Bronchial epithelial cell (primary cell): ENCODE measurements at places on chromosomes 2 and 18.

DNA sequence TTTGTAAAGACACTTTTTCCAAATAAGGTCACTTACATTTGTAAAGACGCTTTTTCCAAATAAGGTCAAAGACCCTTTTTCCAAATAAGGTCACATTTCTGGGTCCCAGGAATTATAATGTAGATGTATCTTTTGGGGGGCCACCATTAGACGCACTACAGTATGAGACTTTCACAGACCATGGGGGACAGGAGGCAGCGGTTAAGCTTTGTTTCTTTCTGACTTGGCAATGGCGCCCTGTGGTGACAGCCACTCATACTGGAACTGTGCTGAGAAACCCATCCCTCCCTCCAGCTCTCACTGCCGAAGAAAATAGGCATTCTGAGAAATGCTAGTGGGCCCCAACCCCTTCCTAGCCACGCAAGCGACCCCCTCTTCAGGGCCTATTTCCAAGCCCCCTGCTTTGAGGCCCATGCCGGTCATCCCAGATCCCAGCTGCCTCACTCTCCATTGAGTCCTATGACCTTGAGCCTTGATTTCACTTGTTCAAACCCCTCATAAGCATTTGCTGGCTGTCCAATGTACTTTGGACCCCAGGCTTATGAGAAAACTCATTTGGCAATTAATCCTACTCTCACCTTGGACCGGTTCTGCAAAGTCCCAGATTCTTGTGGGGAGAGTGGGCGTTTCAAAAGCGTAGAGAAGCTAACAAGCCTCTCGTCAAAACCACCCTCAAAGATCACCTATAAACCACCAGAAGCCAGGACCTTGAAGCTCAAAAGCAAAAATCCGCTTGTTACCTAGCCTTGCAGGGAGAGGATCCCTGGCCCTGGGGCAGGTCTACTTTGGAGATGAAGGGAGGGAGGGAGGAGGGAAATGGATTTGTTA, 11.3 kb upstream of the SPATA3 start:
- DNase-seq: no peak

GRCh38 chr18:73249030-73249429, 381.2 kb upstream of the NETO1 start:
- DNase-seq: no peak

DNA sequence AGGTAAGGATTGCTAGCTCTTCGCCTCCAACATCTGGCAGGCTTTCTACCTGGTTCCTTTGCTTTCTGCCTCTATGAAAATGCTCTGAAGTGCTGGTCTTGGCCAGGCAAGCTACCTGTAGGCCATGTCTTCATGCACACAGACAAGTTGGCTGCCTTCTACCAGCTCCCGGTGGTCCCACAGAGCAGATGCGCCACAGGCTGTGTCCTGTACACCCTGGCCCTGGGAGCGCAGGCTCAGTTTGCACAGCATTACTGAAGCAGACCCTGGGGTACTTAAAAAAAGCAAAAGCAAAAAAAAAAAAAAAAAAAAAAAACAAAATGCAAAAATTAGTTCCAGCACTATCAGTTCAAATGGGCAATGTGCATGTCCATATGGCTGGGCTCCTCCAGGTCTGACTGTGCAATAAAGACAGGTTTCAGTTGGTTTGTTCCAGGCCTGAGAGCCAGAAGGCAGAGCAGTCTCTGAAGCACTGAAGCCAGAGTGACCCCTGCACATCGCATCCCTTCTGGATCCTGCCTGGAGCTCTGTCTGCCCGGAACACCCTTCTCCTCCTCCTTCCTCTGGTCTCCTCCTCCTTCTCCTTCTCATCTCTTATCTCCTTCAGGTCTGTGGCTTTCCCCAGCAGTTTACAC, 288.0 kb upstream of the REV1 start:
- no peak for DNase-seq

DNA sequence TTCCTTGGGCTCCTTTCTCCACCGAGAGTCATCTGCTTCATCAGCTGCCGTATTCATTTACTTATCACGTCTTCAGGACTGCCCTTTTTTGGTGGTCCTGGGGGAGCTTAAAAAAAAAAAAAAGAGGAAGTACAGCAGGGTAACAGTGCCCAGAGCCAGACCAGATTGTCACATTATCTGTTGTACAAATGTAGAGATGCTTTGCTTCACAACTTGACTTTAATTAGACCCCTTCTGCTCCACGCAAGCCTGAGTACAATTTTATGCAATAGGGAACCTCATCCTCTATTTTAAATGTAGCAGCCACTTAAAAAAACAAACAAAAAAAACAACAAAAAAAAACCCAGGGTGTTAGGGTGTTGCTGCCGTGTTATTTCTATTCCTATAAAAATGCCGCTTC, 128.3 kb downstream of the PRPF40A start:
- no peak for DNase-seq

- DNase-seq: peak; percentile 79
Observed at GRCh38 chr2:38274286-38275276, 102.5 kb downstream of the ATL2 start.

- no peak for DNase-seq
Observed at GRCh38 chr2:10466801-10467200, 18.7 kb upstream of the ODC1 start.

GRCh38 chr2:111091811-111092211, 28.9 kb upstream of the BCL2L11 start:
- DNase-seq: no peak

DNA sequence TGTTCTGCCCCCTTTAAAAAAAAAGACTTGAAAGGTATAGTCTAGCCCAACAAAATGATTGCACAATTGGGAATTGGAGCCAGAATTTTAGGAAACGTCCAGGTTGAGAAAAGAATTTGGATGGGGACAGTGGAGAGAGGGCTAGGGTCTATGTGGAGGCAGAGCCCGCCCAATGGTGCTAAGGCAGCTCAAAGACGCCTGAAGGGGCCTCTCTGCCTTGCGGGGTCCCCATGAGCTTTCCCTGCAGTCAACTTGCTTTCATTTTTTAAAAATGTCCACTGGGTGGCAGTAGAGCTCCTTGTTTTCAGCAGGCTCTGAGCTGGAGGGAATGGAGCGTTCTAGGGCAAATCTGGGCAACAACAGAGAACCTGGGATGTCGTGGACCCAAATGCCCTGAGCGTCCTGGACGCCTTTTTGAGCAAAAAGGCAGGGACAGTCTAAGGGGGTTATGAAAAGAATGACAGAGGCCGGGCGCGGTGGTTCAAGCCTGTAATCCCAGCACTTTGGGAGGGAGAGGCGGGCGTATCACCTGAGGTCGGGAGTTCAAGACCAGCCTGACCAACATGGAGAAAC, 40.2 kb upstream of the ITM2C start:
- peak; percentile 70 for DNase-seq

GRCh38 chr2:170544817-170545216, 170.3 kb upstream of the SP5 start:
- DNase-seq: no peak

GRCh38 chr2:100895934-100896685, 76.2 kb downstream of the NPAS2 start:
- no peak for DNase-seq

- DNase-seq: no peak
Observed at GRCh38 chr18:9765501-9765900, 57.4 kb downstream of the RAB31 start.

DNA sequence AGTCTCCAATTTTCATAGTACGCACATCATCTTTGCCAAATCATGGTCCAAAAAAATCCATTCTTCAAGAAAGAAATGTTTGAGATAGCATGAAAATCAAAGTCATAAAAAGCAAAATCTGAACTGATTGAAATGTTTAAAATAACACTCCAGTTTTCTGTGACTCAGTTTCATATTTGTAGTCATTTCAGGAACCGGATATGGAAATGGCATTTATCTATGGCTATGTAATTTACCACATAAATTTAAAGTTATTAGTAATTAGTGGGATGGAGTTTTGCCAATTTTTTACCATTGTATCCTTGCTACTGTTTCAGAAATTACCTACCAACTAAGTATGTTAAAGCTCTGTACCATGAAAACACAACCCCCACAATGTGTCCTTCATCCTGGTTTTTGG, 456.6 kb upstream of the ACVR2A start:
- DNase-seq: no peak

GRCh38 chr2:113098041-113098440, 29.4 kb upstream of the IL1RN start:
- DNase-seq: no peak

GRCh38 chr2:226002438-226002837, 602.9 kb downstream of the NYAP2 start:
- DNase-seq: peak; percentile 89

DNA sequence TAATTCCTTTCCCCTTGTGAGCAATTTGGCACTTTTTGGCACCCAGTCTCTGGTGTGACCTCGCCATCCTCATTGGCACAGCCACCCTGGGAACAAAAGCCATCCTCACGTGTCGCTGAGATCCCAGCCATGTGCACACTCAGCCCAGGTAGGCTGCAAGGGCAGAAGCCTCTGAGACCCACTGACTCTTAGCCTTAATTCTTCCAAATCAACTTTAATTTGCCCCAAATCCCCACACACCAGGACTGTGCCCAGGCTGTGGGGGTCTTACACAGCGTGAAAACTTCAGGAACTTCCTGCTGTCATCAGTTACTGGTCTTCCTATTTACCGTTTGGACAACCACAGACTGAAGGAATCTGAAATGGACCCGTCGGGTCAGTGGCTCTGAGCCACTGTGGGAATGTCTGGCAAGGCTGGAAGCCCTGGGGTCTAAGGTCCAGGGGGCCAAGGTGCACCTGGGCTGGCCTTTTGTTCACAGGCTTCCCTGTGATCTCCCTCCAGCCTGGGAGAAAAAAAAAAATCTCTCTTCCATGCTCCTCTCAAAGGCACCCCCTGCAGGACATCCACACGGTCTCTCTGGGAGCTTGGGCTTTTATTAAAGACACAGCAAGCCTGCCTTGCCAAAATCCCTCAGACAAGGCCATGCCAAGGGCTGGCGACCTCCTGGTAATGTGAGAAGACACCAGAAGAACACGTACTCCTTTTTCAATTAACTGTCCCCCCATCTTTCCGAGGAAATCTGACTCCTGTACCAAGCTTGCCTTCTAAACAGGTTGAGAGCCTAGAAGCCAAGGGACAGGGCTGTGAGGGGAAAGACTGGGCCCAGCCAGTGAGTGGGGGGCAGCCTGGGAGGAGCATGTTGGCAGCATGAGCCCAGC, 42.1 kb upstream of the LAPTM4A start:
- DNase-seq: peak; percentile 64

- DNase-seq: no peak
Observed at GRCh38 chr2:160110674-160111239, 48.3 kb upstream of the PLA2R1 start.

DNA sequence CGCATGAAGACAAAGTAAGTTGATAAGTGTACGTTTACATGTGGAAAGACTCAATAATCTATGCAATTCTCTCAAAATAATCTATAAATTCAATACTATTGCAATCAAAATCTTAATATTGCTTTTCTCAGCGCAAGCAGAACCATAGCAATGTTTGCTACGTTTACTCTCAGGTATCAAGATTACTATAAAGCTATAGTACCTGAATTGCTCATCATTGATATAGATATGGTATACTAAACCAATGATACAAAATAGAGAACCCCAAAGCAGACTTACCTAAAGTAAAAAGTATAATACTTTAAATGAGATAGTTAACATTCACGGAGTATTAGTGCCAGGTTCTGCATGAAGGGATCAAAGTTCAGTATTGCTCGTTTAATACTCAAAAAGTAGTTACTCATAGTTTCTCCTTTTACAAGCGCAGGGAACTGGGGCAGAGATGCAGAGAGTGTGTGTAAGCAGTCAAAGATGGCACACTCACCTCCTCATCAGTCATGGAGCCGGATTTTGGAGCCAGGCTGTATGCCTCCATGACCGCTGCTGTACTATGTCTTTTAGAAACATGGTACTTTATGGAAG, 391.0 kb upstream of the ID2 start:
- no peak for DNase-seq

- DNase-seq: no peak
Observed at GRCh38 chr2:98470851-98471255, 26.2 kb downstream of the INPP4A start.

DNA sequence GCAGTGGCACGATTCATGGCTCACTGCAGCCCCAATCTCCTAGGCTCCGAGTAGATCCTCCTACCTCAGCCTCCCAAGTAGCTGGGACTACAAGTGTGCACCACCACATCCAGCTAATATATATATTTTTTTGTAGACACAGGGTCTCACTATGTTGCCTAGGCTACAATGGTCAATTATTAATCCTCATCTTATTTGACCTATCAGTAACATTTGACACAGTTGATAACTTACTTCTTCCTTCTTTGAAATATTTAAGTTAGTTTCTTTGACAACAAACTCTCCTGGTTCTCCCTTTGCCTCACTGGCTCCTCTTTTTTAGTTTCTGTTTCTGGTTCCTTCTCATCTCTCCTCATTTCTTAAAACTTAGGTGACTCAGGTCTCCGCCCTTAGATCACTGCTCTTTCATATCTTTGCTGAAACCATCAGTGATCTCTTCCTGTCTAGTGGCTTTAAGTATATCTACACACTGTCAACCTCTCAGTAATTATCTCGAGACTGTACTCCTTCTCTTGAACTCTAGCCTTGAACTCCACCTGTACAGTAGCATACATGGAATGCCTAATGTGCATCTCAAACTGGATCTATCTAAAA, 11.5 kb downstream of the PGAP1 start:
- DNase-seq: no peak

- DNase-seq: no peak
Observed at GRCh38 chr18:7456376-7456775, 110.7 kb upstream of the PTPRM start.

GRCh38 chr2:230614913-230615332, 97.7 kb upstream of the CAB39 start:
- DNase-seq: peak; percentile 67

GRCh38 chr2:191341436-191341835, 96.2 kb downstream of the MYO1B start:
- peak; percentile 76 for DNase-seq

DNA sequence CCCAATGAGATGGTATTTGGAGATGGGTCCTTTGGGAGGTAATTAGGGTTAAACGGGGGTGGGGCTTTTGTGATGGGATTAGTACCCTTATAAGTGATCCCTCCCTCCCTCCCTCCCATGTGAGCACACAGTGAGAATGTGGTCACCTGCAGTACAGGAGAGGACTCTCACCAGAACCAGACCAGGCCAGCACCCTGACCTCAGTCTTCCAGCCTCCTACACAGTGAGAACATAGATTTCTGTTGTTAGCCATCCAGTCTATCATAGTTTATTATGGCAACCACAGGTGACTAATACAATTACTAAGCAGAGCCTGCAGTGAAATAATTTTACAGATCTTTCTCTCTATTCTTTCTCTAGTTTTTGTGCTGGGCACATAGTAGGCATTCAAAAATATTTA, 137.7 kb upstream of the PKDCC start:
- peak; percentile 59 for DNase-seq
